ENCODE measurements at places on chromosomes 4 and X.

DNA sequence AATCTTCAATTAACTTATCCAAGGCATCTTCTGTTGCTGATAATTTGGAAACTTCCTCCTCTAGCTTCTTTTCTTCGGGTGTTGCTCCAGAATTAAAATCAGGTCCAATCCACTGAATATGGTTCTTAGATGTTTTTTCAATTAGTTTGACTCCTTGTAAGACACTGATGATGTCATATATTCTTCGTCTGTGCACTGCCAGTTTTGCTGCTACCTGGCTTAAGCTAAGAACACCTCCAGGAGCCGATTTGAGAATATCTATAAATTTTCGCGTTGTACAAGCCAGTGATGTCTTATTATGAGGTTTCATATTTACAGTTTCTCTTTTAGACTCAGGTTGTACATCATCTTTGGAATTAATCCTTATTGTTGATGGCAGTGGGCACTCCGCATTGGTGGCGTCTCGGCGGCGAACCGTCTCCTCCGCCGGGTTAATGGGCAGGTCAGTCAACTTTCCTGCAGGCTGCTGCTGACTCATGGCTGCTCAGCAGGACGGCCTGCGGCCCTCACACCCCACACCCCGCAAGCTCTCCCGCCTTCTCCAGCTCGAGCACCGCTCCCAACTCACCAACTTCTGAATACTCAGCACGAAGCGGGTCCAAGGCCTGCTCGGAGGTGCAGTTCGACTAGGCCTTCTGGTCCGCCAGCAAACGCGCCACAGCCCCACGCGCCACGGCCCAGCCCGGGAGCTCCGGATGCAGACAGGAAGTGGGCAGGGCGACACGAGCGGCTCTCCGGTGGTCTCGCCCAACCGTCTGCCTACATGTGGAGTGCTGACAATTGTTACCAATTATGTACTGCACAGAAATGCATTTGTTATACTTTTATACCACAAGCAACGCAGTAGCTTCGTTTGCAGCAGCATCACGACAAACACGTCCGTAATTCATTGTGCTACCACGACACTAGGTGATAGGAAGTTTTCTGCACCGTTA lies 49.2 kb upstream of the FHL1 start:
- no peak for DNase-seq

- no peak for DNase-seq
Measured at GRCh38 chr4:101774807-101775206, 15.7 kb upstream of the BANK1 start.

DNA sequence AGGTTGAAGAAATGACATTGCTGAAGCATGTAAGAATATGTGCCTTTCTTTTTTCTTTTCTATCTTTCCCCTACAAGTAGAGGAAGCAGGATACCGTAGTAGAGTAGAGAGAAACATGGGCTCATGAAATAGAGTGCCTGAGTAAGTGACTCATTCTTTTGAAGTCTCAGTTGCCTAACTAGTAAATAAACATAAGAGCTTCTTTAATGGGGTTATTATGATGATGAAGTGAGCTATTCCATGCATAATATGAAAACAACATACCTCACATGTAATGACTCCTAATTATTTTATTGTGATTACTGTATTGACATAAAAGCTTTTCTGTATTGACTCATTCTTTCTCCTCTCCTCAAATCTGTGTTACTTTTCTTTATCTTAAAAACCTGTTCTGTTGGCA lies 1538.2 kb downstream of the TECRL start:
- no peak for DNase-seq

DNA sequence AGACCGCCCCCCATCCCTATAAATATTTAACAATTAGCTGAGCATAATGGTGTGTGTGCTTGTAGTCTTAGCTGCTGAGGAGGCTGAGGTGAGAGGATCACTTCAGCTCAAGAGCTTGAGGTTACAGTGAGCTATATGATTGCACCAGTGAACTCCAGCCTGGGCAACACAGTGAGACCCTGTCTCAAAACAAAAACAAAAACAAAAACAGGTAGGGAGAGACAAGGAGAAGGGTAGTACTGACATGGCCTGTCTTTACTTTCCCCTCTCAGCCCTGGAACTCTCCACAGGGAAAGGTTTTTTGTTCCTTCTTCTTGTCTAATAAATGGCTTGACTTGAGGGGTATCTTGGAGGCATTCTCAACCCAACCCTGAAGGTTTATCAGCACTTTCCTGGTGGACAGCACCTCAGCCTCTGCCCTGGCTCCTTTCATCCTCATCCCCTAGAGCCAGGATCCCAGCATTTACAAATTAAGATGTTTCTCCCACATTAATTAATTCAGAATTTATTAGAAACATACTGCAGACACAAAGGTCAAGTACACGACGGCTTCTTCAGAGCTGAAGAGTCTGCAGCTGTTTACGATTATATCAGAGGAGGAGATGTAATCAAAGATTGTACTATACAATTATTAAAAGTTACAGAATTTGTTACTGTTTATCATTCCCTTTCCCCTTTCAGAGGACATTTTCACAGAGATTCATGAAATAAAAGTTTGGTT lies 131.8 kb downstream of the AFF1 start:
- DNase-seq: no peak

DNA sequence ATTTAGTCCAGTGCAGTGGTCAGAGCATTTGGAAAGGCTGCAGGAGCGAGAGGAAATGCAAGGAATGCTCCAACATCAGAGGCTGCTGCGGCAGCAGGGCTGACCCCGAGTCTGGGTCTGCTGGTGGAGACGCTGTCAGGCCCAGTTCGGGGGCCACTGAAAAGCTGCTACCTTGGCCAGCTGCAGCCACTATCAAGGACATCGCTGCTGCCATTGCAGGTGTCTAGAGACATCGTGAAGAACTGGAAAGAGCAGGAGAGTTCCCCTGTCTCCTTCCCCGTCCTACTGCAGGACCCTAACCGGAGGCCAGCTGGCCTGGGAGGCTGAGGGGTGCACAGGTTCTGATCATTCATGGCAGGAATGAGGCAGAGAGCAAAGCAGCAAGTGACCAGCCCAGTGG lies 29.5 kb upstream of the GPR78 start:
- DNase-seq: no peak
